ENCODE measurements at places on chromosomes 6 and 20.

DNA sequence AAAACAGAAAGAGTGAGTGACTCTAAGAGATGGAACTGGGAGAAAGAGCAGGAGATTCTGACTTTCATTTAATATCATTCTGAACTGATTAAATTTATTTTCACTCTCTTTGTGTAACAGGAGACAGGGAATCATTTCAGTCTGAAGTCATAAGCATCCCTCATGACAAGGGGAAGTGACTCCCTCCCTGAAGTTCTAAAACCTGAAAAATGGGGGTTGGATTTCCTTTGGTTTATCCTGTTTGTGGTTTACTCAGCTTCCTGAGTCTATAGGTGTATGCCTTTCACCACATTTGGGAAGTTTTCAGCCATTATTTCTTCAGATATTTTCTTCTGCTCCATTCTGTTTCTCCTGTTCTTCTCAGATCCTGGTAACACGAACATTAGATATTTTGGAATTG, 3.4 kb upstream of the FKBP1A start:
- DNase-seq, result no peak

GRCh38 chr6:22284666-22285065, 12.2 kb downstream of the PRL start:
- no peak for DNase-seq

- DNase-seq, result no peak
These were observed 49.5 kb upstream of the LY86 start for GRCh38 chr6:6539036-6539435.

DNA sequence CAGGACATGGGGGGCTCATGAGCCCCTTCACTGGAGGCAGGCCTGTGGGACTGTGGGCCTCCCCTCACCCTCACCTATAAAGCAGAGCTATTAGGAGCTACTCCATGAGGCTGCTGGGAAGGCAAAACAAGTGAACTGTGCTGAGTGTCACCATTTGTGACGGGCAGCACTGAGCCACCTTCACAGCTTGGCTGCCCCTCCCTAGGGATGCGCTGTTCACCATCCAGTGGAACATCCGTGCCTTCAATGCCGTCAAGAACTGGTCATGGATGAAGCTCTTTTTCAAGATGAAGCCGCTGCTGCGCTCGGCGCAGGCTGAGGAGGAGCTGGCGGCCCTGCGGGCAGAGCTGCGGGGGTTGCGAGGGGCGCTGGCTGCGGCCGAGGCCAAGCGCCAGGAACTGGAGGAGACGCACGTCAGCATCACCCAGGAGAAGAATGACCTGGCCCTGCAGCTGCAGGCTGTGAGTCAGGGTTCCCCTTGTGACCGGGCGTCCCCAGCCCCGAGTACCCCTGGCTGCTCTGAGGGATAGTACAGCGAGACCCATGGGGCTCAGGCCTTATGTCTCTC, 38.4 kb downstream of the MYH7B start:
- no peak for DNase-seq

DNA sequence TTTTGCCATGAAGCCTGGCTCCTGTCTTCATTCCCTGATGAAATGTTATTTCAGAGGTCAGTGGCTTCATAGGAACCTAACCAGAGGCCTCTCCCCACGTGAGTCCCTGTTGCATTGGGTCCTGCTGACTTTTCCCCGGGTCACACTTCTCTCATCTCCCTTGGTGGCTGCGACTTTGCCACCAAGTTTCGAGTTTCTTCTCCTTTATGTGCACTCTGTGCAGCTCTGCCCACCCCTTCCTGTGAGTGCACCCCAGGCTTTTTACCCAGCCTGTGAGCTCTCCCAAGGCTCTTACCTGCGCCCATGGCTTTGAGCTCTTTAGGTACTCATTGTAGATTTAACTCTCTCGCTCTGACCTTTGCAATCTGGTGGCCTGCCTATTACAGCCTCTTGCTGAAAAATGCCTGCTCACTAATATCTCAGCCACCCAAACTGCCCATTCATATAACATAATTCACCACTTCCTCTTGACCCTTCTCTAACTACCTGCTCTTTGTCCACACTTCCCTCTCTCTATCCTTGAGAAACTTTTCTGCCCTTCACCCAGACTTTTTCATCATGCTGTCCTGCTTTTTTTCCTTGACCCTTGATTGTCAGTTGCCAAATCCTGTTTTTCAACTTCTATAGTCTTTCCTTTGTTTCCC, 105.9 kb downstream of the SASH1 start:
- DNase-seq, result no peak

GRCh38 chr6:41171908-41172307, 9.0 kb upstream of the TREM2 start:
- DNase-seq, result no peak

GRCh38 chr6:20539387-20539786, 5.1 kb downstream of the CDKAL1 start:
- DNase-seq, result no peak

GRCh38 chr20:56945901-56946300, 316.8 kb downstream of the TFAP2C start:
- no peak for DNase-seq

GRCh38 chr6:152314483-152314832, 322.7 kb downstream of the SYNE1 start:
- no peak for DNase-seq

DNA sequence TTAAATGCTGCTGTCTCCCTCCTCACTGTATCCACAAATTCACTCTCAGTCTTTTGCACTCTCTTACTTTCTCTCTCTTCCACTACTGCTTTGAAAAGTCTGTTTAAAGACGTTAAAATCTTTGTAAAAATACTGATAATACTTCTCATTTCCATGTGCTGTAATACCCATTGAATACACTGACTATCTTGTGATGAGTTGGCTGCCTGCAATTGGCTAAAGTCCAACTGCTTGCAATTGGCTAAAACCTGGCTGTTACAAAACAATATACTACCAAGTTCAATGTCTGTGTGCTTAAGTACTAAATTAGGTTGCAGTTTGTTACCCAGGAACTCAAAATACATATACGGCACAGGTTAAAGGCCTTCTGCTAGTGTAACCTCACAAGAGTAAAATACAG, 264.8 kb downstream of the THBS2 start:
- no peak for DNase-seq

Data from ovary (tissue), 10 donors.